Activated CD4-positive, alpha-beta T cell treated with anti-CD3 and anti-CD28 coated beads, Interleukin-2, amount 10 ng/mL, durations not matched to agents 7 days and 5 days (primary cell): ENCODE measurements at places on chromosomes 6 and 20. TPM values are rescaled to one million over a fixed set of nuclear protein-coding genes. Genes with fewer than 3 reads are reported as not detected.

The TULP4 gene
- total RNA-seq: 36.3 TPM

DNA sequence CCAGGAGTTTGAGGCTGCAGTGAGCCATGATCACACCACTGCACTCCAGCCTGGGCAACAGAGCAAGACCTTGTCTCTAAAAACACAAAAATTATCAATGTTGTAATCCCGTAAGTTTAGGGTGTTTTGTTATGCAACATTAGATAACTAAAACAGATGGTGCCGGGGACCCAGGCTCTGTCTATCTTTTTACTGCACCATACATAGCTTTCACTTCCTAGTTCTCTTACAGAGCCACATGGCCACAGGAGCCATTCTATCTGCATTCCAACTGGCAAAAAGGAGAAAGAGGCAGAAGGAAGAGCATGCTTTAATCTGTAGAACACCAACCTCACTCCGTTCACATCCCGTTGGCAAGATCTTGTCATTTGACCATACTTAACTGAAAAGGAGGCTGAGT, 5.4 kb upstream of the TCF15 start:
- DNase-seq: no peak
- H3K4me3 ChIP-seq: no peak overlapping the region
- peaks cover 8% of the 10 kb centered on the region for H3K4me1 ChIP-seq

DNA sequence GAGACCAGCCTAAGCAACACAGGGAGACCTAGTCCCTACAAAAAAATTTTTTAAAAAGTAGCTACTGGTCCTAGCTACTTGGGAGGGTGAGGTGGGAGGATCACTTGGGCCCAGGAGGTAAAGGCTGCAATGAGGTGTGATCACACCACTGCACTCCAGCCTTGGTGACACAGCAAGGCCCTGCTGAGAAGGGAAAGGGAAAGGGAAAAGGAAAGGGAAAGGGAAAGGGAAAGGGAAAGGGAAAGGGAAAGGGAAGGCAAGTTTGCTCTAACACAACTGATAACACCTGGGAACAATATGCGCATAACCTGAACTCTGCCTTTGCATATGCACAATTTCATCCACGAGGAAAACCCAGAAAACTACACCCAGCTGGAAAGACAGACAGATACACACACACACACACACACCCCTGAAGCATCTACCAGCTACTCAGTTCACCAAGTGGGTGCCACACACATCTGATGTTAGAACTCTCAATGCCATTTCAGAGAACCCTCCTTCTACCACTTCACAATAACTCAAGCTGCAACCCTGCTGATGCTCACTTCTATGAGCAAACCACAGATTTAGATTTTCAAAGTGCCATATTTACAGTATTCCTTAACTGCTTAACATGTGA, 19.1 kb downstream of the B4GALT5 start:
- no peak for DNase-seq
- H3K27me3 ChIP-seq: no peaks in the 10 kb centered on the region
- H3K27ac ChIP-seq: no peak overlapping the region
- H3K4me3 ChIP-seq: no peak overlapping the region
- H3K36me3 ChIP-seq: no peaks in the 10 kb centered on the region

DNA sequence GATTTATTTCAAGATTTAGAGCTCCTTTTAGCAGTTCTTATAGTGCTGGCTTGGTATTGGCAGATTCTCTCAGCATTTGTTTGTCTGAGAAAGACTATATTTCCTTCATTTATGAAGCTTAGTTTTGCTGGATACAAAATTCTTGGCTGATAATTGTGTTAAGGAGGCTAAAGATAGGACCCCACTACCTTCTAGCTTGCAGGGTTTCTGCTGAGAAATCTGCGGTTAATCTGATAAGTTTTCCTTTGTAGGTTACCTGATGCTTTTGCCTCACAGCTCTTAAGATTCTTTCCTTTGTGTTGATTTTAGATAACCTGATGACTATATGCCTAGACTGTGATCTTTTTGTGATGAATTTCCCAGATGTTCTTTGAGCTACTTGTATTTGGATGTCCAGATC, 114.3 kb downstream of the AIG1 start:
- H3K4me3 ChIP-seq: no peak overlapping the region
- H3K27ac ChIP-seq: no peak overlapping the region
- no peak for DNase-seq
- no peaks in the 10 kb centered on the region for H3K4me1 ChIP-seq

- no peaks in the 10 kb centered on the region for H3K4me1 ChIP-seq
- H3K4me3 ChIP-seq: no peak overlapping the region
Observed at GRCh38 chr20:60754856-60755255, 497.2 kb upstream of the CDH4 start.
